ENCODE measurements at places on chromosomes 11 and 22. TPM values are rescaled to one million over a fixed set of nuclear protein-coding genes. Genes with fewer than 3 reads are reported as not detected.

The C11orf87 gene
- total RNA-seq: 0.13 TPM

The SHISAL1 gene
- 2.4 TPM for total RNA-seq

DNA sequence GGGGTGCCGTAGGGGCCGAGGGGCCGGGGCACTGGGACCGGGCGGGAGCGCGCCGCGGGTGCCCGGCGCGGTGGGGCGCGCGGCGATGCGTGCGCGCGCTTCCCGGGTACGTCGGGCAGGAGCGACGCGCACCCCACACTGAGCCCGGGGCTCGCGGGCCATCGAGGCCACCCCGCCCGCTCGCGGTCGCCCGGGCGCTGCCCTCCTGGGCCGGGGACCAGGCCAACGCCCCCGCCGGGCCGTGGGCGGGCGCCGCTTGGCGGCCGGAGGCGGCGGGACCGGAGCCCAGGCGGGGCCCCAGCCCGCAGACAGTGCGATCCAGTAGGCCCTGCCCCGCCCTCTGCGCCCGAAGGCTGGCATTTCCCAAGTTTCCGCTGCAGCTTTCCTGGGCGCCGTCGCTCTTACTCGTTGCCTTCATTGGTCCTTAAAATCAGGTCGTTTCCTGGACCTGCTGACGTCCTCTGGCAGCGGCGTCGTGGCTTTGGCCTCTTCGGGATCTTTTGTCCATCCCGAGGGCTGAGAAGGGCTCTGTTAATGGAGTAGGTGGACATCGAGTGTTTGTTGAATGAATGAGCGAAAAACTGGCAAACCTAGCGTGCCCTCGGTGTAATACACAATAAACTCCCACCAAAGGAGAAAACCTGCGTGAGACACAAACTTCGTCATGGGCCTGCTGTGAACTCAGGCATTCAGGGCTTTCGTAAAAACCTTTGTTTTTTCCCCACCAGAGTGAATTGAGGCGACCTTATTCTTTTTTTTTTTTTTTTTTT, 638 bp downstream of the PARVA start:
- DNase-seq: peak; percentile 91

- no peak for DNase-seq
Measured at GRCh38 chr11:122661182-122661945, 5.8 kb downstream of the UBASH3B start.

DNA sequence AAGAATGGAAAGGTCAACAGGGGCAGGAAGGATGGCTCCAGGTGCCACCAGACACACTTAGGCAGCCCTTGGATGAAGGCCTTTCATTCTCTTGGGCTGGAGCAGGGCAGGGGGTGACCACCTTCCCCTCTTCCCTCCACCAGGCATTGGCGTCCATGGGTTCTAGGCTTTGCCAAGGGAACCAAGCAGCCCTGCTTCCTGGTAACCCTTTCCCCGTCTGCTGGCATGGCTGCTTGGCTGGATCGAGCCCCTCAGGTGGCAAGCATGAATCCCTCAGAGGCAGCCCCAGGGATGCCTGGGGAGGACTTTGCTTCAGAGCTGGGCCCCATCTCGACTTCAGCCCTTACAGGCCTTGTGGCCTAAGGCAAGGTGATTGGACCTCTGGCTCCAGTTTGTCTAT, 185.1 kb upstream of the SYT13 start:
- no peak for DNase-seq

- DNase-seq: peak; percentile 86
Measured at GRCh38 chr11:8099291-8099899, 18.4 kb downstream of the TUB start.

DNA sequence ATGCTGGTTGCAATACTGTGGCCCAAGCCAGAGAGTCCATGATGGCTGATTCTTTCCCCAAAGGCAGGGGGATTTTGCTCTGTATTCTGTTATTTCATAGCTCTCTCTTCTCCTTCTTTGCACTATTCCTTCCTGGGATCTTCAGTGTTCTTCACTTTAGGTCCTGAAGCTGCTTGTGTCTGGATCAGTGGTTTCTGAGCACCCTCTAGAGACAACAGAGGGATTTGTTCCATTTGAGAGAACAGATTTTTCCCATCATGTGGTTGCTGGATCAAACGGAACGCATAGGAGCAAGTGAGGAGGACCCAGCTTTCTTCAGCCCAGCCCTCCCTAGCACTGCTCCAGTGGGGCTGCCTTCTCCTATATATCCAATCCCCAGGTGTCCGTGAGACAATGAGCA, 68.7 kb upstream of the SYN3 start:
- peak; percentile 32 for DNase-seq

GRCh38 chr11:10298342-10298741, 4.3 kb upstream of the SBF2 start:
- DNase-seq: no peak

DNA sequence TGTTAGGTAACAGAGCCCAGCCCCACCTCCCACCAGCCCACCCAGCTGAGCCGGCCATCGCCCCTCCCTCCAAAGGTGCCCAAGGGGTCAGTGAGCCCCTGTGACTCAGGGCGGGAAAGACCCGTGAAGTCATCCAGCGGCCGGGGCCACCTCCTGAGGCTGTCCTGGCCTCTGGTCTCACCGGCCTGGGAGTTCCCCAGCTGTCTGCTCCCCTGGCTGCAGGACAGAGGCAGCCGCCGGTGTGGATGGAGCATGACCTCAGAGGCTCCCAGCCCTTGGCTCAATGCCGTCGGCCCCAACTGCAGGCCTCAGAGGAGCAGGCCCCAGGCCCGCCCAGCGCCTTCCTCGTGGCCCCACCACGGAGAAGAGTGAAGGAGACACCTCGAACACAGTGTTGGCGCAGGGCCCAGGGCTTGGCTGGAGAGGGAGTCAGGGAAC, 28.7 kb downstream of the RPL3 start:
- peak; percentile 75 for DNase-seq

DNA sequence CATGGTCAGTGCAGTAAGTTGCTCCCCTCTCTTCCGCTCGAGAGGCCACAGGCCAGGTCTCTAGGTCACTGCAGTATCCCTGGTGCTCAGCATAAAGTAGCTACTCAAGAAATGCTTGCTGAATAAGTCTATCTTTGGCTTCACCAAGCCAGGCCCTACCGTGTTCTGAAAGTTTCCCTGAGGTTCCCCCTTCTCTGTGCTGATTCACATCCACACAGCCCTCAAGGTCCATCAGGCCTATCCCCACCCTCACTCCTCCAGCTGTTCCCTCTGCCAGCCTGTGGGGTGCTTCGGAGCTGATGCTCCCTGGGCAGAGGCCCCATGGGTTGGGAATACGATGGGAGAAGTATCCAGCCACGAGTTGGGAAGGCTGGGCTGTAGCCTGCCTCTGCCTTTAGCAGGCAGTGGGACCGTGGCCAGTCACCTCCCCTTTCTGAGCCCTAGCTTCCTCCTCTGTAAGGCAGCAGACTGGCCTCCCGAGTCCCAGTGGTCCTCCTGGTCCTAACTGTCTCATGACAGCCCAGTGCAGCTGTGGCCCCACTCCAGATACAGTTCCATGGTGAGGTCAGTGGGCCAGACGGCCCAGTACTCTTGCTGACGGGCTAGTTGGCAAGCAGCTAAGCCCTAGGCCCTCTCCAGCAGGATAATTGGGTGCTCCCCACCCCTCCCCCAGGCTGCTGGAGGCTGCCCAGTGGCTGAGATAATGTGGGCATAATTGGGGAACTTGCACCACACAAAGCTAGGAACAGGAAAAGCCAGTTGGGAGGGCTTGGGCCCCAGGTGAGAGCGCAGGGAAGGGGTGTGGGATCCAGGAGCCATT, 48.2 kb downstream of the NECTIN1 start:
- DNase-seq: no peak

DNA sequence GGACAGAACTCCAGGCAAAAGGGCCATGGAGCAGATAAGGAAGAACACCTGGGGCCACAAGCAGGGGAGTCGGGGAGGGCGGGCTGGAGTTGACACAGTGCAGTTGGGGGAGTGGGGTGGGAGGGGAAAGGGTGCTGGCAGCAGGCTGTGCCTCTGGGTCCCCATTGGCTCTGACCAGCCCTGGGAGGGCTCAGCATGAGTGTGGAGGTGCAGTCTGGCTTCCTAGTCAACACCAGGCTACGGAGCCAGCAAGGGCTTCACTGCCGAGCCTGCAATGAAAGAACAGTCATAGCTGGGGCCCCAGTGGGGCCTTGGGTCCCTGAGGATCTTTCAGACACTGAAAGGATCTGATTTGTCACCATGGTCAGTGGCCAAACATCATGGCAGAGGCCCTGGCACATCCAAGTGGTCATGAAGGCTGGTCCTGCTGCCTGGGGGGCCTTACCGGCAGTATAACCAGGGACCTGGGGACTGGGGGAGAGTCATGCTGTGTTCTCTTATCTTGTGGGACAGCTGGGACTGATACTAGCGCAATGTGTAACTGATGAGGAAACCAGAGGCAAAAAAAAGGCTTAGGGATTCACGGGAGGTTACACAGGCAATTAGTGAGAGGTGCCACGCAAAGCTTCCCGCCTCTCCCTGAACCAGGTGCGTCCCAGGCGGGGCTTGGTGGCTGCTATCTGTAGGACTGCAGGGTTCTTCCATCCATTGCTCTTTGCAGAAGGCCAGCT, 11.6 kb downstream of the SLC37A2 start:
- peak; percentile 50 for DNase-seq

DNA sequence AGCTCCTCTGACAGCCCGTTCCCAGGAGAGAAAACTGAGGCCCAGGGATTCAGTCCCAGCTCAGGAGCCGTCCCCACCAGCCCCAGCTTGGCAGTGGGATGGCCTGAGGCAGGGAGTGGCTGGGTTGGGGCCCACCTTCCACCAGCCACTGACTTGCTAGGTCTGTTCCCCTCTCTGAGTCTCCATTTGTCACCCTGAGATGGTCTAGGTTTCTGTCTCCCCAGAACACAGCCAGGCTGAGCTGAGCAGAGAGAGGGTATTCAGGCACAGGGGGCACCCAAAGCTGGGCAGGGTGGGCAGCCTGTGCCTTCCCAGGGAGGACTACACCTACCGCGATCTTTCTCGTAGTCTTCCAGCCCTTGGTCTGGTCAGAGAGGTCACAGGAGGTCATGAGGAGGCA, 95.7 kb downstream of the PDE2A start:
- no peak for DNase-seq

- DNase-seq: peak; percentile 79
Measured at GRCh38 chr11:99020352-99021225, at the start of gene CNTN5. TSS of gene CNTN5 (plus strand) at chr11:99020949.

DNA sequence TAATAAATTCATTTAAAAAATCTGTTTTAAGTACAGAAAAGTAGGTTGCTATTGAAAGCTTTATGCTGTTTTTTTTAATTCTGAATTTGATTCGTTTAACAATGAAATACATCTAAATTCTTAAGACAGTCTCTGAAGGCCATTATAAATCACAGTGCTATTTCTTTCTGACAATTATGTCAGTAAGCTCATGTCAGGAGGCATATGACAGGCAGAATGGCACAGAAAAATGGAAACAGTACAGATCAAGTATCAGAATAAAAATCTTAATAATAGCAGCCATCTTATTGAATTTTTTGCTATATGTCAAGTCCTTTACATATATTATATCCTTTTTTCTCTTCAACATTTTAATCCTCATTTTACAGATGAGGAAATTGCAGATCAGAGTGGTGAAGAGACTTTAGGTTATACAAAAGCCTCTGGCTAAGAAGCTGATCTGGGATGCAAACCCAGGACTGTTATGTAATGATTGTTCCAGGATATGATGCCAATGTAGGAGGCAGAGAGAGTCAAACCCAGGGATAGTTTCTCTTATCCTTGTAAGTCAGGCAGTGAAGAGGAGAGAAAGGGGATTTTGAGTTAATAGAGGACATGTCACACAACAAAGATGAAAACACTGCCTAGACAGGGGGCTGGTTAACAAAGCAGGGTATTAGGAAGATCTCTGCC, 283.1 kb upstream of the CCDC90B start:
- DNase-seq: no peak
